CD4-positive, alpha-beta memory T cell (primary cell): ENCODE measurements at places on chromosomes 6 and 20. TPM values are rescaled to one million over a fixed set of nuclear protein-coding genes. Genes with fewer than 3 reads are reported as not detected.
A peak's percentile ranks its signal among the peaks of the same experiment; 100 is the strongest.

DNA sequence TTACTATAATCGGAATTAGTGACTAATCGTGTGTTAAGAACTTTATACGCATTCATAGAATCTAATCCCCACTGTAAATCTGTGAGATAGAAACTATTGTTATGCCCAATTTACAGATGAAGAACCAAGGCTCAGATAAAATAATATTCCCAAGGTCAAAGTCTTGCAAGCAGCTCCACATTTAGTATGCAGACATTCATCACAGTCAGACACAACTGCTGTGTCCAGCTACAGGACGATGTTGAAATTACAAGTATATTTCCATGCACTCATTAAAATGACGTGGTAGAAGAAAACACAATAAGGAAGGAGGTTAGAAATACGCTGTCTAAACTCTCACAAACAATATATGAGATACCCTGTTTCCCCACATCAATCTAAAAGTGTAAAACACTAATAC is 82.5 kb downstream of the PREX1 start:
- DNase-seq, result no peak

DNA sequence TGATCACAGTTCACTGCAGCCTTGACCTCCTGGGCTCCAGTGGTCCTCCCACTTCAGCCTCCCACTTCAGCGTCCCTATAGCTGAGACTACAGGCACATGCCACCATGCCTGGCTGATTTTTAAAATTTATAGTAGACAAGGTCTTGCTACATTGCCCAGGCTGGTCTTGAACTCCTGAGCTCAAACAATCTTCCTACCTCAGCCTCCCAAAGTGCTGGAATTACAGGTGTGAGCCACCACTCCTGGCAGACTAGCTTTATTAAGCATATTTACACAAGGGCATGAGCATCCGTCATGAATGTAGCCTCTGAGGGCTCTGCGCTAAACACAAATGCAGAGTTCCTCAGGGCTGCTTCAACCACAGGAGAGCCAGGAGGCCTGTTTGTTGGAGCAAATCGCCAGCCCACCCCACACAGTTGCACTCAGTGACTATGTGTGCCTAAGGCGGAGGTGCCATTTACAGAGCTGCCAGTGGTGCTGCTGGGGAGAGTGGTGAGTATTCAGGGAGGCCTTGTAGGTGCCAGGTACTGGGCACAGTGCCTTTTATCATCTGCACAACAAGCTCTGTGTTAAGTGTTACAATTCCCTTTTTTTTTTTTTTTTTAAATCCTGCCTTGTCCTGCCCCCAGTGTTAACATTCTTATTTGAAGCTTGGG is 78.2 kb downstream of the PSMG4 start:
- no peak for DNase-seq

DNA sequence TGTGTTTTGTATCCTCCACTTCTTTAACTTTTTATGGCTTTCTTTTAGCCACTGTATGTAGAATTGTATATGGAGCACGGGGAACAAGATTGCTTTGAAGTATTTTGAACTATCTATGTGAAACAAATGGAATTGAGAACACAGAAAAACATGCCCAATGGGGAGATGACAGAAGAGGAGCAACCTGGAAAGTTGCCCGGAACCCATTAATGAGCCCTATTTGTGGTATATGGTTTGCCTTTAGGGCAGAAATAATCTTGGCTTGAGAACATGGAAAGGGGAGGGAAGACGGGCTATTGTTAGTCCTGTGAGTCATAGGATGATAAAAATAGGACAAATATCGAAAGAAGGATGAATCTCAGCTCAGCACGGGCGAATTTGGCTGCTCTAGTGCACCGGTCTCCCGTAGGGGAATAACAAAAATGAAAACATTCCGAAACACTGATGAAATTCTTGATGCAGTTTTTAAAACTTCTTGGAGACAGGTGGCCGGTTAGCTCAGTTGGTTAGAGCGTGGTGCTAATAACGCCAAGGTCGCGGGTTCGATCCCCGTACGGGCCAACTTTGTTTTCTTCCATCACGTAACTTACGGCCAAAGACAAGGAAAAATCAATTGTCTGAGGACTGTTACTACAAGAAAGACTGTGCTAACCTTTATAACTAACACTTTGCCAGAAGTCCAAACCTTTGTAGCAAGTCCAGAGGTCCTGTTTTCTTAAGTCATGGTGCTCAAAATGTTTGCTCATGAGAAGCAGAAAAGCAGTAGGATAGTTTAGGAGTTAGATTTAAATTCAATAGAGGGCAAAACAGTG is 15.7 kb downstream of the HMGN4 start:
- peak; percentile 88 for DNase-seq

DNA sequence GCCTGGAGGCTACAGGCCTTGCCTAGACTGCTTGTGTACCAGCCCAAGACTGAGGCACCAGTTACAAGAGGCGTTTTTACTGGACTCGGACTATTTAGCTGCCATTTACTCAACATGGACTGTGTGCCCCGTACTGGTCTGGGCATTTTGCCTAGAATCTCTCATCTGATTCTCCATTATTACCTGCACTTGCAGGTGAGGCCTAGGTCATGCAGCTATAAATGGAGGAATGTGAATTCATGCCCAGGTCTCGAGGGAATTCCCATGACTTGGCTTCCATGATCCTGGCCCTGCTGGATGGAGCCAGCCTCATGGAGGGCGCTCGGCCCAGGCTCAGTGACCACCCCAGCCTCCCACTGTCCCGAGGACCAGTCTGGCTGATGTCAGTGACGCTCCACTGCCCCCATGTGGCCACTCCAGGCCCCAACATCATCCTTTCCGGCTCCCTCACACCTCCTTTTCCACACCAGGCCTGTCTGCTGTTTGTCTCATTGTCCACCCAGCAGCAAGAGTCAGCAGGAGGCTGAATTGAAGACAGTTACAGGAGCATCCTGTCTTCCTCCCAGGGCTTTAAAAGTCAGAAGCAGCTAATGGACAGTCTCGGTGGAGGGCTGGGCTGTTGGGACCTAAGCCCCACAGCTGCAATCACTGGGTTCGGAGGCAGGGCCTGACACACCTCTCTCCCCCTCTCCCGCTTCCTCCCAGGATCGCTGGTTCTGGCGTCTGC is 8.7 kb downstream of the MMP24OS start:
- peak; percentile 38 for DNase-seq

GRCh38 chr20:44053046-44053445 is 133.9 kb downstream of the JPH2 start:
- no peak for DNase-seq

GRCh38 chr20:41137614-41138474 is 501 bp downstream of the PLCG1 start:
- DNase-seq, result peak; percentile 59

GRCh38 chr20:32494483-32495216 is 90.5 kb downstream of the NOL4L start:
- no peak for DNase-seq

DNA sequence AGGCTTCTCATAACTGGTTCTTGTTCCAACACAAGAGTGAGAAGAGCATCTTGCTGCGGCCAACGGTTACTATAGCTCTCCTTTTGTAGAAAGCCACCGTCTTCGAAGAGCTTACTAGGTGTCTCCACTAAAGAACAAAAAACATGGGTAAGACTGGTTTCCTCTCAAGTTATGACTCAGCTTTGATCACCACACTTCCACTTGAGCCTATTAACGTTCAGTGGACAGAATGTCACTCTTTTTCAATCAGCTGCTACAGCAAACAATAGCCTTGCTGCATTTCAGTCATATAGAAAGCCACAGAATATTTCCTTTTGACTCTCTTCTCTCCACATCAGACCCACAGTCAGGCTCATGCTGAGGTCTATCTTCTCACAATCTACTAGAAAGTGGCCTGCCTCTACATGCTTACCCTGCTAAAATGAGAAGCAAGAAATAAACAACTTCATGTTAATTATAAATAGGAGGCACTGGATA is 243.5 kb upstream of the PREP start:
- peak; percentile 59 for DNase-seq

DNA sequence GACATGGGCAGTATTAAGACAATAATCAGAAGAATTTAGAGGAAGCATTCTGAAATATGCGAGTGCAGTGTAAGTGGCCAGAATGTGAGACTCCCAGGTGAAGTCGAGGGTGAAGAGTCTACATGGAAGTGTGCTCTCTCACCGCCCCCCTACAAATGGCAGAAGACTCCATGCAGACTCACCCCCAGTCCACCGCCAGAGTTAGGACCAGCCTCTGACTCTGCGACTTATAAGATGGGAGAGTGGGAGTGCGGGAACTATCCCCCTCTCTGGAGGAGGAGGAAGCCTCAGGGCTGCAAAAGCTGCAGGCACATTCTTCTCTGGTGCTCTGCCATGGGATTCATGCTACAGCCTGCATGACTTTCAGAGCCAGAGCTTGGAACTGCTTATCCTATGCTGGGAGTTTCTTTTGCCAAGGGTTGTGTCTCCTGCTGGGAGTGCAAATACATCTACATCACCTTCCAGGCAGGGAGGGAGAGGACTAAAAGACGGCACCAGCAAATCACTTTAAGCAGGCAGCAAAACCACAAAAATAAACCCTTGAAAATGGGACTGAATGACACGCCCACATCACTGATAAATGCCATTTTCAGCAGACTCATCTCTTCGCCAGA is 206.7 kb upstream of the SULF2 start:
- DNase-seq, result no peak

DNA sequence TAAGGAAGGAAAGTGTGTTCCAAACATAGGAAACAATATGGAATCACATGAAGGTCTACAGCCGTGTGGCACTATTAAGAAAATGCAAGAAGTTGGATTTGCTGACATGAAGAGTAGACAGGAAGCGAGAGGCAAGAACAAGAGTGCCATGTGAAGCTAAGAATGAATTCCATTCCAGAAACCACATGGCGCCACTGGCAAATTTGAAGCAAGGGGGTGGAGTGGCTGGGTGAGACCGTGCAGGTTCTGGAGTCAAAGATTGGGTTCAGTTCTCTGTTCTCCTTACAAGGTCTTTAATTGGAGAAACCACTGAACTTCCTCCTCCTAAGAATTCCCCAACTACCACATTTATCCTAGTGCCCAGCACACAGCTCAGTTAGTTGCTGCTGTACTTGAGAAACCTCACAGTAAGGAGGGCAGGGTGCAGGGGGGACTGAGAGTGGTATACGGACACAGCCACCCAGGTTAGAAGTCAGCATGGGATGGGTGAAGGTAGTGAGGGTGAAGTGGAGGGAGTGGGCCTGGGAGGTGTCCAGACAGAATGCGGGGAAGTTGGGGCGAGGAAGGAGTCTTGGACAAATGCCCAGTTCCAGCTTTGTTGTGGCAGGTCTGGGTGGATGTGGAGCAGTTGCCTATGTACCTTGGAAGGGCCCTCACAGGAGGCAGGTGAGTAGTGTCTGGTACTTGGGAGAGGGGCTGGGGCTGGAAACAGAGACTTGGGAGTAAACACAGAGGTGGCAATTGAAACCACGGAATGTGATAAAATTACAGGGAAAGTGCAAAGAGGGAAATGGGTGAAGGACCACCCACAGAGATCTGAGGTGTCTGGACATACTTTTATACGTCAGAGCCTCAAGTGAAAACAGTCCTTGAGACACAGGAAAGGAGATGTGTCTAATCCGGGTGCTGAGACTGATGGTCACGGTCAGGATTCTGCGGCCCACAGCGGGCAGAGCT is 14.3 kb downstream of the LYRM4 start:
- no peak for DNase-seq

GRCh38 chr6:129351807-129352206 is 358.2 kb downstream of the ARHGAP18 start:
- no peak for DNase-seq

- no peak for DNase-seq
These were observed 38.2 kb downstream of the NOL7 start for GRCh38 chr6:13653296-13653695.

GRCh38 chr6:113813142-113813541 is 44.0 kb upstream of the MARCKS start:
- no peak for DNase-seq

DNA sequence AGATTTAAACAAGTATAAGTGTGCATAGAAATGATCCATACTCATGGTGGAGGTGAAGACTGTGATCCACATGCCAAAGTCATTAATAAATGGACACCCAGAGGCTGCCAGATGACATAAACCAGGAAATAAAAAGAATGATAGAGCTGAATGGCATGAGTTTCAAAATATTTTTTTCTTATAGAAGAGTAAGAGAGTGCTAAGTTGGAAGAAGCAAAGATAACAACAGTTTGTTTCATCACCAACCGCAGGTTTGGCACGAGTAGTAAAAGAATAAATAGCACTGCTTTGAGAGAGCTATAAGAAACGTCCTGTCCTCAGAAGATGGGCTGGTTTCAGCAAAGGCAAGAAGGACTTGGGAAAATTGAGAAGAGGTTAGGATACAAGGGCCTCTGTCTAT is 246.9 kb downstream of the UBE3D start:
- no peak for DNase-seq

- DNase-seq, result no peak
These were observed 77.4 kb upstream of the CD93 start for GRCh38 chr20:23163562-23163961.

DNA sequence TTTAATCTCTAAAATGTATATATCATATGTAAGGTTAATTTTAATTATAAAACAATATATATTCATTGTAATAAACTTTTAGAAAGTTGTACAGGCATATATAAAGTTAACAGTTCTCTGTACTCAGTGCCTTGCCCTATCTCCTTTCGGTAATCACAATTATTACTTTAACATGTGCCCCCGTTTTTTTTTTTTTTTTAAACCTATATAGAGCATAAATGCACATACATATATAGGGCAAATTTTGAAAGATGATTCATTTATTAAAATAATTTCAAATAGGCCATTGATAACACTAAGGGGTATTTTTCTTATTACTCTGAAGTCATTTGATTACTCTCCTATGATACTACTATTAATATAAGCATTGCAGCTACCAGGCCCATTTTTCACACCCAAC is 1.9 kb downstream of the ASF1A start:
- DNase-seq, result no peak

- no peak for DNase-seq
These were observed 140.6 kb downstream of the MTHFD1L start for GRCh38 chr6:151005896-151006632.

DNA sequence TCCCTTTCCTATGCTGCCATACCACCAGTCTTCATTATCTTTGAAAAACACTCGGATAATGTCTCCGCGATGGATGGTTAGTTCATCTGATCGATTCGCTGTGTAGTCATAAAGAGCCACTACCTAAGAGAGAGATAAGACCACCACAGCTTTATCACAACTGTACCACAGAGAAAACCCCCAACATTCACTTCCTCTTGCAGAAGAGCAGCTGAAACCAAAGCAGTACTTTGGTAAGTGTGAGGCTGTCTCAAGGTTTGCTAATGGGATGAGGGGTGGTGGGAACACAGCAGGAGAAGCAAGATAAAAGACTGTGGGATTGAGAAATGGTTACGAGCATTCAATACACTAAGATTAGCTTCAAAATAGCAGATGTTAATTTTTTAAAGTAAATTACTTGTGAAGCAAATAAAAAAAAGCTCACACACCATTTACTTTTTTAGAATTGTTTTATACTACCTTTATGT is 142.1 kb downstream of the MYB start:
- no peak for DNase-seq

- no peak for DNase-seq
These were observed 20.4 kb downstream of the ZNF337 start for GRCh38 chr20:25676164-25676809.

- no peak for DNase-seq
These were observed 14.5 kb downstream of the CHMP4B start for GRCh38 chr20:33825340-33826269.

Gene KCNG1
- total RNA-seq, result not detected

Gene GHRH
- total RNA-seq, result not detected

Gene DYNLT1
- 90.4 TPM for total RNA-seq

Gene FOXQ1
- not detected for total RNA-seq

Gene GNAS-AS1
- total RNA-seq, result 1.1 TPM

Gene FRK
- total RNA-seq, result not detected
